ENCODE measurements at places on chromosomes 12 and 14. TPM values are rescaled to one million over a fixed set of nuclear protein-coding genes. Genes with fewer than 3 reads are reported as not detected.

CDKN3 gene
- total RNA-seq = 6.0 TPM

DNA sequence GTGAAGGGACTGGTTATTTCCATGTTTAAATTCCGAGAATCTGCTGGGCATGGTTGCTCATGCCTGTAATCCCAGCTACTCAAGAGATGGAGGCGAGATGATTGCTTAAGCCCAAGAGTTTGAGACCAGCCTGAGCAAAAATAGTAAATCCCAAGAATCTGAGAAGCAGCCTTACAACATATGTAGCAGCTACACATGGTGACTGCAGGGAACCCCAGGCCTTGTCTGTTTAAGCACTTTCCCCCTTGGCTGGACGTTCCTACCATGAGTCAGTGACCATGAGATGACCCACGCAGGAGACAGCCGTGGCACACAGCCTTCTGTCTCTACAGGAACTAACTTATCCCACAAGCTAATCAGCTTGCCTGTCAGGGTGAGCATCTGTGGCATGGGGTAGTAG, 5.5 kb upstream of the SLC24A4 start:
- no peak for DNase-seq

- no peak for DNase-seq
Observed at GRCh38 chr12:24270965-24271364, 321.5 kb upstream of the SOX5 start.

RDH16 gene
- total RNA-seq = 0.05 TPM

ESRRB gene
- not detected for total RNA-seq

- DNase-seq = no peak
Observed at GRCh38 chr14:21070610-21071224, 613 bp downstream of the ARHGEF40 start.

DNA sequence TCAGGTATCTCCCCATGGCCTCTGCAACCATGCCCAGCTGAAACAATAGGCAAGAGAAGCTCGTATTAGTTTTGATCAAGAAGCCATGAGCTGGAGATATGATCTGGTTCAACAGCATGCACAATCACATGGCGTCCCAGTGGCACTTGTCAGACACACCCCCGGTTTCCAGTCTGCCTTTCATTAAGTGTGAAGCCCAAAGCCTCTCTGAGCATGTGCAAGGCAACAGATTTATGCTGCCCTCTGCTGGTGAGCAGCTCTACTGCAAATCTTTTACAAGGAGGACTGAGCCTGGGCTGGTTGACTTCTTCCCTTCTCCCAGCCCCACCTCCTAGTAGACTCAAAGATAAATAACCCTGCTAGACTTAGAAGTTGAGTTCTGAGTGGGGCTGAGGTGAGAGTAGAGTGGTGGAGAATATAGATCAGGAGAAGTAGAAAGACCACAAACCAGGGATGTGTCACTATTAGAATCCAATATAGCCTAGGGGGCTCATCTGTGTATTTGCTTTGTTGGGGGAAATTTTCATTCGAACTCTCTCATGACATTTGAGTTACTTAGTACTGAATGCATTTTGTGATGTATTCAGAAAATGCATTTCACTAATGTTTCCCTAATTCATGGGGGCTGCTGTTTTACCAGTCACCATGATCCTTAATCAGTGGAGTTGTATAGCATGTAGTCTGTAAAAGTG, 53.7 kb upstream of the MBIP start:
- DNase-seq = peak; percentile 52

All from glomerular endothelial cell (primary cell).